Esophagus muscularis mucosa (tissue), 4 donors: ENCODE measurements at places on chromosomes 2 and 18. TPM values are rescaled to one million over a fixed set of nuclear protein-coding genes. Genes with fewer than 3 reads are reported as not detected.

- no peak overlapping the region for H3K4me3 ChIP-seq
- H3K4me1 ChIP-seq: no peaks in the 10 kb centered on the region
- no peaks in the 10 kb centered on the region for H3K27me3 ChIP-seq
- peaks cover 95% of the 10 kb centered on the region for H3K36me3 ChIP-seq
- H3K27ac ChIP-seq: no peak overlapping the region
- DNase-seq: no peak
Measured at GRCh38 chr2:216195565-216196029, 86.4 kb downstream of the XRCC5 start.

The SP140 gene
- 0.65 TPM for total RNA-seq

DNA sequence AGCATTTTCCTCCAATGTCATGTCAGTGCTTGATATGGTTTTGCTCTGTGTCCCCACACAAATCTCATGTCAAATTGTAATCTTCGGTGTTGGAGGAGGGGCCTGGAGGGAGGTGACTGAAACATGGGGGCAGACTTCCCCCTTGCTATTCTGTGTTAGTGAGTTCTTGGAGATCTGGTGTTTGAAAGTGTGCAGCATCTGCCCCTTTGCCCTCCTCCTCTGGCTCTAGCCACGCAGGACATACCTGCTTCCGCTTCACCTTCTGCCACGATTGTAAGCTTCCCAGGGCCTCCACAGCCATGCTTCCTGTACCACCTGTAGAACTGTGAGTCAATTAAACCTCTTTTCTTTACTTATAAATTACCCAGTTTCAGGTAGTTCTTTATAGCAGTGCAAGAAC, 118.7 kb downstream of the NOL10 start:
- H3K4me1 ChIP-seq: no peaks in the 10 kb centered on the region
- H3K27me3 ChIP-seq: no peaks in the 10 kb centered on the region

The ALPG gene
- total RNA-seq: not detected

The FBXO48 gene
- 0.33 TPM for total RNA-seq
